ENCODE measurements at places on chromosomes 16 and 17.

GRCh38 chr16:55825115-55825728, 7.7 kb downstream of the CES1 start:
- no peak for DNase-seq

GRCh38 chr16:11955713-11956123, 9.3 kb upstream of the TNFRSF17 start:
- DNase-seq, result peak; percentile 79

DNA sequence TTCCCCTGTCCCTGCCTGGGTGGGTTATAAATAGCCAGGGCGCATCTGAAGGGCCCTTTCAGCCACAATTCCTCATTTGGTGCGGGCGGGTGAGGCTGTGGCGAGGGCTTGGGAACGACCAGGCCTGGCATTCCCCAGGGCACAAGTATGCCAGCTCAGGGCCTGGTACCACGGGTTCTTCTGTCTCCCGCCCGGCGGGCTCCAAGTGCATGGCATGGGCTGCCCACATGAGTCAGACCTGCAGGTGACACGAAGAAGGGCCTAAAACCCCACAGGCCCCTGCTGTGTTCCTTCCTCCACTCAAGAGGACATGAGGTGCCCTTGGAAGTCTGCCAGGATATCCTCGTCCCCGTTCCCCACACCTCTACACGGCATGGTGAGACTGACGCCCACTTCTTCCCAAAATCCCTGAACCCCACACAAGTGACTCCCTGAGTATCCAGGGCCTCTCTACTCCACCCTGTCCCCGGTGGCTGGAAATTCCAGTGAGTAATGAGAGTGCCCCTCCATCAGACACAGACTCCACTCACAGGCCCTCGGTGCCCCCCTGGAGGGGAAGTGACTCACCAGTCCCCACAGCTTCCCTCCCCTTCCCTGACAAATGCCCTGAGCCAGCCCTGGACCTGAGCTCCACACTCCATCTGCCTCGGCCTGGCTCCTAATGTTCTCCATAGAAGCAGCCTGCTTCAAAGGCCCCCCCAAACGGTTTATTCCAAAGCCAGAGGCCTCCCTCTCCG, 68.8 kb downstream of the ABR start:
- DNase-seq, result peak; percentile 94

- no peak for DNase-seq
Measured at GRCh38 chr17:77549726-77550366, 408.7 kb upstream of the TNRC6C start.

DNA sequence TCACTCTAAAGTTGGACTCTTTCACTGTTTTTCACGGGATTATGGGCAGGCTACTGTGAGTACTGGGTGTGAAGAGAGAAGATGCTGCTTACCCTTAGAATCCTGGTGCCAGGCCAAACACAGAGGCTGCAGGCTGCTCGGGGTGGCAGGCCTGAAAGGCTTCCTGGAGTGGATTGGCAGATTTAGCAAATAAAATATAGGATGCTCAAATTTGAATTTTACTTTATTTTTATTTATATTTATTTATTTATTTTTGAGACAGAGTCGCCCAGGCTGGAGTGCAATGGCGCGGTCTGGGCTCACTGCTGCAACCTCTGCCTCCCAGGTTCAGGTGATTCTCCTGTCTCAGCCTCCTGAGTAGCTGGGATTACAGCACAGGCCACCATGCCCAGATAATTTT, 14.9 kb upstream of the STAC2 start:
- no peak for DNase-seq

- peak; percentile 8 for DNase-seq
Measured at GRCh38 chr17:34580685-34581445, 1.5 kb downstream of the TMEM132E start.

DNA sequence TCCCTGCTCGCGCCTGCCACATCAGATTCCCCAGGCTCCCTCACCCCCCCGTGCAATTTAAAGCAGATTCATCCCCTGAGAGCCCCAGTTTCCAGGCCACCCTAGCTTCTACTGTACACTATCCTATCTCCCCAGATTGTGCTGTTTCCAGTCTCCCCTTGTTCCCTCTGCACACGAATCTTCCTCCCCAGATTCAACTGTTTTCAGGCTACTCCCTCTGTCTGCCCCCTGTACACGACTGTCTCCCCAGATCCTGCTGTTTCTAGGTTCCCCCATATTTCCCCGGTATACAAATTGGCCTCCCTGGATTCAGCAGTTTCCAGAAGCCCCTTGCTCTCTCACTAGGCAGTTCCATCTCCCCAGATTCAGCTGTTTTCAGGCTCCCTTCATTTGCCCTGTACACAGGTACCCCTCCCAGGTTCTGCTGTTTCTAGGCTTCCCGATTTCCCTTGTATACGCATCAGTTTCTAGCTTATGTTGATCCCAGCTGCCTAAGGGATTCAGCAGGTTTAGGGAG, 22.9 kb downstream of the COPZ2 start:
- DNase-seq, result no peak

All from astrocyte of the hippocampus (primary cell).